Daoy (cell line): ENCODE measurements at places on chromosomes 12 and 14. TPM values are rescaled to one million over a fixed set of nuclear protein-coding genes. Genes with fewer than 3 reads are reported as not detected.

DNA sequence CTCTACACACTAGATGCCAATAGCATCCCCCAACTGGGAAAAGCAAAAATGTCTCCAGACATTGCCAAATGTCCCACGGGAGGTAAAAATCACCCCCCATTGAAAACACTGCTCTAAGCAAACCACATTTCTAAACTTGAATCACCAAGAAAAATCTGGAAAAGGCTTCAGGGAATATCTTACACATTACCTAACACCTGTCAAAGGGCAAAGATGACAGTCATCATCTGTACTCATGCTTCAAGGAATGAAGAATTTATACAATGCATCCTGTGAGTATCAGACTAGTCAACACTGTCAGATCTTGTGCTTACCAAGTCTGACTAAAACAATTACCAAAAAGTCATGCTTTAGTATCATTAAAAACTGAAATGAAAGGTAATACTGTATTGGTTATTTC lies 161.6 kb upstream of the SOX5 start:
- no peak for DNase-seq

DNA sequence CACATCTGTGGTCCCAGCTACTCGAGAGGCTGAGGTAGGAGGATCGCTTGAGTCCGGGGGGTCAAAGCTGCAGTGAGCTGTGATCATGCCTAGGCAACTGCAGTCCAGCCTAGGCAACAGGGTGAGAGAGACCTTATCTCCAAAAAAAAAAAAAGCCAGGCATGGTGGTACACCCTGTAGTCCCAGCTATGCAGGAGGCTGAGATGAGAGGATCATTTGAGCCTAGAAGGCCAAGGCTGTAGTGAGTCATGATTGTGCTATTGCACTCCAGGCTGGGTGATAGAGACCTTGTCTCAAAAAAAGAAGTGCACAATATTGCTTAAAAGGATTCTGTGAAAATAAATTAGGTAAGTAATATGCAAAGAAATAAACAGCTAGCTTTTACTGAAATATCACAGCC lies 17.0 kb downstream of the NAA25 start:
- DNase-seq: no peak

The MON2 gene
- total RNA-seq: 18.2 and 27.9 TPM in 2 replicates

The LRP10 gene
- 17.3 and 21.1 TPM in 2 replicates for total RNA-seq

The LRTM2 gene
- 0.36 TPM in 1 of 2 replicates, not detected in the other for total RNA-seq
